Astrocyte of the hippocampus (primary cell): ENCODE measurements at places on chromosomes 11 and 22.

GRCh38 chr22:43851979-43852307 is 10.4 kb downstream of the SULT4A1 start:
- DNase-seq: no peak

GRCh38 chr22:35257321-35258190 is at the start of gene HMGXB4:
Gene HMGXB4 (plus strand): TSS chr22:35257493. CDS start chr22:35262391, 4,898 bp downstream.
- peak; percentile 96 for DNase-seq

GRCh38 chr11:34160049-34160721 is 54.8 kb downstream of the NAT10 start:
- DNase-seq: peak; percentile 94

- DNase-seq: no peak
Observed at GRCh38 chr22:33272871-33273270, 214.7 kb upstream of the SYN3 start.

DNA sequence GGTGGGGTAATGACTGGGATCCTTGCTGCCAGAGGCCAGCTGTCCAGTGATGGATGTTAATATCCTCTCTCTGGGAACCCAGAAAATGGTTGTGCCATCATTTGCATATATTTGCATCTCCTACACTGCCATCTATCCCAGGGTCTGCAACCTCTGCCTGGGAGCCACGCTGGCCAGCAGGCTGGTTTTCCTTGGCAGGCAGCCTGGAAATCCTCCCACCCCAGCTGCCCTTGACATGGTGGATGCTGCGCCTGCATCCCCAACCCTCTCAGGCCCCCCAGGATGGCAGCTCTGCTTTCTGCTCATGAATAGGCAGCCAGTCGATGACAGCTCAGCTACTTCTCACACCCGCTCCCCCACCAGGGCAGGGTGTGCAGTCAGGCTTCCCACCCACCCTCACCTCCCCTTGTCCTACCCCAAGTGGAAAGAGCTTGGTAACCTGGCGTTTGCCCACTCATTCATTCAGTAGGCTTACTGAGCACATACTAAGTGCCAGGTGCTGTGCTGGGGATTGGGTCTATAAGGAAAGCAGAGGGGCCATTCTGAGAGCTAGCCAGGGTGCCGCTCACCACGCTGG is 202.5 kb downstream of the TRIM29 start:
- DNase-seq: no peak

- no peak for DNase-seq
Observed at GRCh38 chr22:30502911-30503310, 2.6 kb downstream of the SEC14L4 start.

DNA sequence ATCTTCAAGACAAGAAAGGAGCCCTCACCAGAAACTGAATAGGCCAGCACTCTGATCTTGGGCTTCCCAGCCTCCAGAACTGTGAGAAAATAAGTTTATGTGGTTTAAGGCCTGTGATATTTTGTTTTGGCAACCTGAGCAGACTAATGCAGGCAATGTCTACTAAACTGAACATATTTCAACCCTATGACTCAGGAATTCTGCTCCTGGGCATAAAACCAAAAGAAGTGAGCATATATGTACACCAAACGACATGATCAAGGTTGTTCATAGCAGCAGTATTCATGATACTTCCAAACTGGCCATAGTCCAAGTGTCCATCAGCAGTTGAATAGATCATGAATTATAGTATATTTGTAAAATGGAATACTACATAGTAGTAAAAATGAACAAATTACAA is 29.0 kb downstream of the CSNK2A3 start:
- no peak for DNase-seq

- DNase-seq: no peak
Observed at GRCh38 chr11:90788961-90789360, 566.1 kb upstream of the CHORDC1 start.

DNA sequence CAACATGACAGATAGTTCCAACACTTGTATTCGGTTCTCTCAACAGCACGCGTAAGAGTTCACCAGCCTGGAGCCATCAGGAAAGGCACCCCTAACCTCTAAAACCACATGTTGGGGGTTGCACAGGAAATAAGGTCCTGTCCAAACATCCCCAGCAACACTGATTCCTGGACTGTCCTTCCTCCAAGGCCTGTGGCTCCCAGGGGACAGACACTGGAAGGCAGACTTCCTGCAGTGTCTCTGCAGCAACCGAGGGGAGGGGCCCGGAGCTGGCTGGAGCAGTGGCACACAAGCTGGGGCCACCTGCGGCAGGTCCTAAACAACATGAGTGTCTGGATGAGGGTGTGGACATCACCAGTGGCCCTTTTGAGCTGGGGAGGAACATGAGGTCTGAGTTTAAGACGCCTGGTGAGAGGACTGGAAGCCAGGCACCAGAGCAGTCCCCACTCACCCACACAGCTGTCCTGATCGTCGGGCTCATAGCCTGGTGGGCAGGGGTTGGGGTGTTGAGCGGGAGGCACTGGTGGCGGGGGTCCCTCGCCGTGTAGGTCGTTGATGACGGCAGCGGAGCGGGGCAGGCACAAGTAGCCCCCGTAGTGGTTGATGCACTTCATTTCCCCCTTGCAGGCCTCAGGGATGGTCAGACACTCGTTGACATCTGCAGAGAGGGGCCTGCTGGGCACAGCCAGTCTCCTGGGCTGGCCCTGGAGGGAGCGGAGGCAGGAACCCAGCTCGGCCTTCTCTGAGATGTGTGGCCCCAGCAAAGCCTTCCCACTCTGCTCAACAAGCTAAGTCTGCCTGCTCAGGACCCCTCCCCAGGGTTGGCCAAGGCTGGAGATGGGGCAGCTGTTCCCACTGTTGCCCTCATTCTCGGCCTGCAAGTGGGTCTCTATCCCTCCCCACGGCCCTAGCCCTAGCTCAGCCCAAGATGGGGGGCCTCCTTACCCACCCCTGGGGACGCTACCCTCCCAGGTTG is 1.6 kb downstream of the EFEMP2 start:
- no peak for DNase-seq

DNA sequence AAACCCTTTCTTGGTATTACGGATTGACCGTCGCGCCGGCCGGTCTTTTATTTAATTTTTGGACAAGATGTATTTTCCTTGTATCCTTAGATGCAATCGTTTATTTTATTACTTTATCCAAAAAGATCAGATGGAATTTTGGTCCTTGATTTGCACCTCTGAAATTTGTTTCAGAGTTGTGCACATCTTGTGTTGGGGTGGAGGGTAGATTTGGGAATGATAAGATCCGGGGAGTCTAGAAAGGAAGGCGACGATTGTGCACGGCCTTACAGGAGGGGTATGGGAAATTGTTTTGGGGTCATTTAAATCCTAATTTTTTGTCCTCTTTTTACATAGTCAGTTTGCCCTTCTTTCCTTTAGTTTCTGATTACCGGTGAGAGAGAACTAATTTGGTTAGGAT is 1.4 kb downstream of the KDM2A start:
- no peak for DNase-seq

GRCh38 chr11:85827748-85828639 is 17.1 kb upstream of the SYTL2 start:
- DNase-seq: peak; percentile 80

DNA sequence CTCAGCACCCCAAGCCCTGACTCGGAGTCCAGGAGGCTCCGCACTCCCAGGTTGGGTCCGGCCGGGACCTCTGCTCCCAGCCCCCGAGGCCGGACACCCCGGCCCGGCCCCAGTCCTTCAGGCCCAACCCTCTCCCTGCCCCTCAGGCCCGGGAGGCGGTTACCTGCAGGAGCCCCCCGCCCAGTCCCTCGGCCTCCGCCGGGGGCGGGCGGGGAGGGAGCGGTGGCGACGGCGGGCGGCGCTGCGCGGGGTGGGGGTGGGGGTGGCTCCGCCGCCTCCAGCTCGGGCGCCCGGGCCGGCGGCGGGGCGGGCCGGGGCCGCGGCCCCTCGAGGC is 310 bp downstream of the TCF20 start:
- no peak for DNase-seq

DNA sequence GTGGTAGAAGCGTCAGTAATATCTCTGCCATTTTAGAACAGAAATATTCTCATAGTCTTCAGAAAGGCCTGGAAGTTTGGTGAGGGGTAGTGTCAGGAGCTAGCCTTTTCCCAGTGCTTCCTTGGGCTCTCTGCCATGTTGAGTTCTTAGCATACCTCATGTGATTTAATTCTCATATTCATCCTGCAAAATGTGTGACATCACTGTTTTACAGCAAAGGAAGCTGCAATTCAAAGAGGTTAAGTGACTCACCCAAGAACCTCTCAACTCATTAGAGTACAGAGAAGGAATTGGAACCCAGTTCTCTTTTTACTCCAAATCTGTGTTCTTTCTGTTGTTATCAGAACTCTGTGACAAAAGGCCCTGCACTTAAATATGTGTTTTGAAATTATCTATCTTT is 72.1 kb downstream of the RNF169 start:
- DNase-seq: peak; percentile 89

DNA sequence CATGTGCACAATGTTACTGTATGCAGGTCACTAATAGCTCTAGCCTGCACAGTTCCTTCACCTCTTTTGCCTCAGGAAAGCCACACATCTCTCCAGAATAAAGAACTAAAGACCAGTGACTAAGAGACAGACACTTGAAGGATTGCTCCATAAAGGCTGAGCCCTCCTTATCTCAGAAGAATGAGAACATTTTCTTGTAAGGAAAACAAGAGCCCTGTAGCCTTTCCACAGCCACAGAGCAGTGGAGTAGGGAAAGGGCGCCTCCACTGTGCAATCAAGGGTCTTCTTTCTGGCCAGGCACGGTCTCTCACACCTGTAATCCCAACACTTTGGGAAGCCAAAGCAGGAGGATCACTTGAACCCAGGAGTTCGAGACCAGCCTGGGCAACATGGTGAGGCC is 202.6 kb upstream of the TMEM45B start:
- no peak for DNase-seq

- DNase-seq: no peak
Observed at GRCh38 chr22:46355996-46356471, 20.5 kb downstream of the TRMU start.

GRCh38 chr11:8813658-8814057 is 97.3 kb upstream of the AKIP1 start:
- DNase-seq: peak; percentile 88

DNA sequence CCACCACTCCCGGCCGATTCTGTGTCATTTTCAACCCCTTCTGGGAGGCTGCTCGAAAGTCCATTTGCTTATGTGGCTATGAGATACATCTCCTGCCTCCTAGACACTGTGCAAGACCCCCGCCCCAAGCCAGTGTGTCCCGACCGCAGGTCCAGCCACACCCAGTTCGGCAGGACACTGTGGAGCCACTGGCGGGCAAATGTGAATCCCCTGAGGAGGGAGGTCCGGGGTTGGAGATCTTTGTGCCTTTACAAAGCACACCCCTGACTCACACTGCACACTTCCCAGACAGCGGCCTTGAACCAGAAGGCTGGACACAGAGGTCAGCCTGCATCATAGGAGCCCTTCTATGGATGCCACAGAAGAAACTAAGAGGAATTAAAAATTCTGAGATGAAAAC is 17.4 kb downstream of the FXYD6 start:
- no peak for DNase-seq

GRCh38 chr22:40418366-40419201 is 48.2 kb downstream of the SGSM3 start:
- DNase-seq: no peak

DNA sequence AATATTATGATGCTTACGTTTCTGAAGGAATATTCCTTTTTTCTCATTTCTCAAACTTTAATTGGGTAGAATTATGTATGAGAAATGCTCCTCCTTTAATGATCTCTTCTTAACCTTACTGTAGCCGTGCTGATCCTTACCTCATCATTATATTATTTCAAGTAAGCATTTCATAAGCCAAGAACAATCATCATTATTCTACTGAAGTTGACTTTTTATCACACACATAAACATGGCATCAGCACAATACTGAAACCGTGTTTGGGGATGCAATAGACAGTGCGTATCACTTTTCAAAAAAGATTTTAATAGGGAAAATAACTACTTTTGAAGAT is 162.8 kb downstream of the ARHGAP42 start:
- no peak for DNase-seq

- DNase-seq: peak; percentile 55
Observed at GRCh38 chr22:35839841-35840301, 122.2 kb downstream of the APOL5 start.

DNA sequence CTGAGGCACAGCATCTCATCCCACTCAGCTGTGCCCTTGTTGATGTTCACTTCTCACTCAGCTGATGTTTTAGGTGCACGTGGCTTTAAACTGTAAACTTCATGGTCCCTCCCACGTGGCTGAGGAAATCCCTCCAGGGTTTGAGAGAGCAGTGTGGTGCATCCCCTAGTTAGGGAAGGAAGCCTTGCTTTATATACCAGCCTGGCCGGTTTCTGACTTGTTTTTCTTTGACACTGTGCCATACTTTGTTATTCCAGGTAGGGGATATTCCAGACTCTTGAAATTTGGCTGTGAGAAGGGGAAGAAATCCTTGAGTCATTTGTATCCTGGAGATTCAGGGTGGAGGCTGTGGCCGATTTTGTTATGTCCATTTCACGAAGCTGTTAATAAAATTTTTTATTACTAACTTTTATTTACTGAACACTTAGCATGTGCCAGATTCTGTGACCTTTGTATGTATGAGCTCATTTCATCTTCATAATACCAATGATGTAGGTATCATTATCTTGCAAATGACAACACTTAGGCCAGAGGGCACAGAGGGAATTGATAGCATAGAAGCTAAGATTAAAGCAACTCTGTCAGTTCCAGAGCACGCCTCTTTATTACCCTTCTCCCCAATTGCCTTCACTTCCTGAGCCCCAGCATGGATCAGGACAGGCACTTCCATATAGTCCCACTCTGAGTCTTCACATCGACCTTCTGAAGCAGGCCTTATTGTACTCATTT is 116.6 kb downstream of the NAV2 start:
- DNase-seq: no peak

- no peak for DNase-seq
Observed at GRCh38 chr11:60932605-60933356, 8.5 kb downstream of the TMEM132A start.

GRCh38 chr11:134532131-134532920 is 120.3 kb upstream of the B3GAT1 start:
- DNase-seq: no peak

- no peak for DNase-seq
Observed at GRCh38 chr11:71373791-71374454, 74.3 kb downstream of the DHCR7 start.

GRCh38 chr22:46156031-46156430 is 5.7 kb downstream of the PPARA start:
- no peak for DNase-seq

GRCh38 chr11:33906484-33907186 is 14.8 kb upstream of the LMO2 start:
- DNase-seq: no peak

GRCh38 chr11:74725701-74726100 is 5.5 kb downstream of the CHRDL2 start:
- no peak for DNase-seq

DNA sequence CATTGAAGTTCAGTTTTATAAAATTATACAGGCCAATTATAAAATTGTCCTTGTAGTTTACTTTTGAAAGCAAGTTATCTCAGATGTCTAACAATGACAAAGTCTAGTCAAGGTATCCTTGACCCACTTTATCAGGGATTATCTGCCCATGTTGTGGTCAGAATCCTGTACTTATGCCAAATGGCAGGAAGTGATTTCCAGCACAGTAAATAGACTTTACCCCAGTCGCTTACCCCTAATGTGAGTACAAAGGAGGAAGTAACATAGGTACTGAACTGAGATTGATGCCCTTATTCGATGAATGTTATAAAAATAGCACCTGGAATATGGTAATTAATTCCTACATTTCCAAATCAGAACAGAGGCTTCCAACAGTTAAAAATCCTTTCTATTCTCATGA is 355.7 kb downstream of the CNTN5 start:
- no peak for DNase-seq

- DNase-seq: no peak
Observed at GRCh38 chr11:34562976-34563375, 49.4 kb upstream of the ELF5 start.
